T follicular helper cell (primary cell): ENCODE measurements at places on chromosomes 1 and 21.

GRCh38 chr1:20404466-20404865 is 81.5 kb downstream of the CAMK2N1 start:
- DNase-seq: no peak

- no peak for DNase-seq
These were observed 1.2 kb upstream of the C1orf198 start for GRCh38 chr1:230869500-230869899.

- DNase-seq: no peak
These were observed 184.2 kb upstream of the USP24 start for GRCh38 chr1:55399346-55399745.

DNA sequence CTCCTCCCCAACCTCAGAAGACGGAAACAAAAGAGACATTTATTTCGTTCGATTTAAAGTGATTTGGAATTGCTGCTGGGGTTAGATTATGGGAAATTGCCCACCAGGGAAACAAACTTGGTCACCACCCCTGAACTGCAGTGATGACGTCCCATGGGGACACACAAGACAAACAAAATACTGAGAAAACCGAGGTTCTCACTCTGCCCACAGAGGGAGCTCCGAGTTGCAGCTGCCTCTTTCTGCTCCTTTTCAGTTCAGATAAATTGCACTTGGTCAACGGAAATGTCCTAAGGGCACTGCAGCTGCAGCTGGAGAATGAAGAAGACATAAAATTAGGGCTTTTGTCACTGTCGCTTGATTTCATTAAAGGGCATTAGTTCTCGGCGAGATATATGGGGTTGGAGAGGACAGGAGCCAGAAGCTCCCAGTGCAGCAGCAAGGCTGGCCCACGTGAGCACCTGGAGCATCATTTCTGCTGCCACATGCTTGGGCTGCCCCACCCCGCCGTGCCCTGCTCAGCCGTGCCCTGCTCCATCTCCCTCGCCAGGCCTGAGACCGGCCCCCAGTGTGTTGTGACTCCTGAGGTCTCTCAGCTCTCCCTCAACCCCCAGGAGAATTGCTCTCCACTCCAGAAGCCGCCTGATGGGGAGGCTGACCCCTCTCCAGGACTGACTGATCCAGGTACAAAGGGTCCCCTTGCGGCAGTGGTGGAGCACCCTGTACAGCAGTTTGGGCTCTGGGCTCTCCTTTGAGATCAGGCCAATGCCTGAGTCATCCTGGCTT is 231.7 kb upstream of the AJAP1 start:
- no peak for DNase-seq

DNA sequence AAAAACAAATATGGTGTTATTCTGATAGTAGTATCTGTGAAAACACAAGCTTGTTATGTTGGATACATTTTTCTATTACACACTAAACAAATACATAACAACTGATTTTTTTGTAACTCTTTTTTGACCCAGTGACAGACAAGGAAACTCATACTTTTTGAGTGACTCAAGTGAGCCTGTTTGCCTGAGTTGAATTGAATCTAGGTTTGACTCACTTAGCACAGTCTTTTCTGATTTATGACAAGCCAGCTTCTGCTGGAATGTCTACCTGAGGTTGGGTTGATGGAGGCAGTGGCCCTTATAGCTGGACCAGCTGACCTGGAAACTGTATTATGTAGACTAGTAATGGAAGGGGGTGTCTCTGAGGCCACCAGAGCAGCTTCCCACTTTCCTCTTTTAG is 4.2 kb upstream of the CLCA4 start:
- no peak for DNase-seq

- no peak for DNase-seq
These were observed 679 bp downstream of the ABL2 start for GRCh38 chr1:179228783-179229213.

DNA sequence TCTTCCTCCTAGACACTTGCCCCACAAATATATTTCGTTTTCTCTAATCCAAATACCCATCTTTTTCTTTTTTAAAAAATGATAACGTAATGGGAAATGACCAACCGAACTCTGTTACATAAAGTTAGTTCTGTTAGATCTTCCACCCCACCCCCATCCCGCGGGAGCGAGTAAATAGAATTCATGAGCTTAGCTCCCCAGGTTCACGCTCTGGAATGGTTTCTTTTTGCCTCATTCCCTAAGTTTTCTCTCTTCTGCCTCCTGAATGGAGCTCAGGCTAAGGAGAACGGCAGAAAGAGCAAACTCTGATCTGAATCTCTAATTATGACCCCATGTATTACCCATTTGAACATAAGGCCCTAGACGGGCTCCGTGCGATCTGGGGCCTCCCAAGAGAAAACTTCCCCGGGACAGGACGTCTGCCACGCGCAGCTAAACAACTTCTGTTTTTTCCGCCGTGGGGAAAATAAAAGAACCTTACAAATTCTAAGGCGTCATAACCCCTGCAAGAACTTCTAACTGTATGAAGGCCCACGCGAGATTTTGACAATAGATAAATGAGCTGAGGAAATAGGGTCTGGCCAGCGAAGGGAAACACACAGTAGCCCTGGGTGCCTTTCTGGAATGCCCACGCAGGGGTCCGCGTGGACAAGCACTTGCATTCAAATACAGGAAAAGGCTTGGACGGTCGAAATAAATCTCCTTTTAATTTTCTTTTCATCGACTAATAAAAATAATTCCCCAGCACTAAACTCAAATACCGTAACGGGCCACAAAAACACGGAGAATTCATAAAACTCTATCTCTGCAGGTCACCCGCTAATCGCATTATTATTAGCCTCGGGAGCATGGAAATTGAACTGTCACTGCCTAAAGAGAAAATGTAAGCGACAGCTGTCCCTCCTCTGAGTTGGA is 2.2 kb downstream of the TBX15 start:
- DNase-seq: no peak

- DNase-seq: no peak
These were observed 1.3 kb downstream of the ACTRT2 start for GRCh38 chr1:3022511-3022973.

DNA sequence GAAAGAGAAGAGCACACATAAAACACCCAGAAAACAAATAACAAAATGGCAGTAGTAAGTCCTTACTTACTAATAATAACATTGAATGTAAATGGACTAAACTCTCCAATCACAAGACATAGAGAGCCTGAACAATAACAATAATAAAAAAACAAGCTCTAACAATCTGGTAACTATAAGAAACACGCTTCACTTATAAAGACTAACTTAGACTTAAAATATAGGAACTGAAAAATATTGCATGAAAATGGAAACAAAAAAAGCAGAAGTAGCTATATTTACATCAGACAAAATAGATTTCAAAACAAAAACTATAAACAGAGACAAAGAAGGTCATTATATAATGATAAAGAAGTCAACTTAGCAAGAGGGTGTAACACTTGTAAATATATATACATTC is 83.1 kb upstream of the LYPLAL1 start:
- no peak for DNase-seq

- DNase-seq: no peak
These were observed at the start of gene LMX1A for GRCh38 chr1:165355977-165356811. Gene LMX1A, minus strand, starts transcription at chr1:165356715. Its CDS starts 1,156 bp downstream, at chr1:165355559.

DNA sequence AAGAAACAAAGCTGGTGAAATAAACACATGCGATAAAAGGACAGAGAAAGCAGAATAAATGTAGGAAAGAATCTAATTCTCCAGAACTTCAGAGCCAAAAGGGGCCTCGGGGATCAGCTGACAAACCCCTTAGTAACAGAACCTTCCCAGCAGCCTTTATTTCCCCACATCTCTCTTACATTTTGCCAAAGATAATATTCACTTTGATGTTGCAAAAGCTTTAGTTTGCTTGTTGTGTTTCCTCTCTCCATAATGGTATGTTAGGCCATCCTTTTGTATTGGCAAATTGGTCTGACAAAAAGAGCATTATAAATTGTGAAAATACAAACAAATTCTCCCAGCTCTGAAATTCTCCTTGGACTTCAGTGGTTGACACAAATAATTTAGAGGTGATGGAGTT is 54.9 kb downstream of the OPTC start:
- no peak for DNase-seq

GRCh38 chr1:43996733-43997115 is 5.3 kb downstream of the CCDC24 start:
- DNase-seq: no peak

- no peak for DNase-seq
These were observed 91.6 kb downstream of the GALNT2 start for GRCh38 chr1:230158415-230159291.

GRCh38 chr1:46718340-46718726 is 581 bp downstream of the EFCAB14 start:
- no peak for DNase-seq

DNA sequence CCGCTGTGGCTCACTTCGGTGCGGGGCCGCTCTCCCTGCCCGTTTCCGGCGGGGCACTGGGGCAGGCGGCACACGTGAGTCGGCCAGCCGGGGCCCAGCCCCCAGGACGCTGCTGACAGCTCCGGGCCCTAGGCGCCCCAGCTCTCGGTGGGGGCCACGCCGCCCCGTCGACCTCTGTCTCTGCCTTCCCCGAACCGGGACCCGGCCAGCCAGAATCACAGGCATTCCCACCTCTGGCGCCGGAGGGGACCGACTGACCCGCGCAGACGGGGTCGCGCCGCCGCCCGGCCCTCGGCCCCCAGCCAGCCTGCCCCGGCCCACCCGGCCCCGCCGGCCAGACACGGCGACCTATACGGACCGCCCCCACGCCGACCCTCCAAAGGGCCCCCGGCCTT is 755 bp downstream of the SCMH1 start:
- DNase-seq: no peak

GRCh38 chr1:118159569-118159968 is 25.5 kb downstream of the SPAG17 start:
- DNase-seq: no peak

DNA sequence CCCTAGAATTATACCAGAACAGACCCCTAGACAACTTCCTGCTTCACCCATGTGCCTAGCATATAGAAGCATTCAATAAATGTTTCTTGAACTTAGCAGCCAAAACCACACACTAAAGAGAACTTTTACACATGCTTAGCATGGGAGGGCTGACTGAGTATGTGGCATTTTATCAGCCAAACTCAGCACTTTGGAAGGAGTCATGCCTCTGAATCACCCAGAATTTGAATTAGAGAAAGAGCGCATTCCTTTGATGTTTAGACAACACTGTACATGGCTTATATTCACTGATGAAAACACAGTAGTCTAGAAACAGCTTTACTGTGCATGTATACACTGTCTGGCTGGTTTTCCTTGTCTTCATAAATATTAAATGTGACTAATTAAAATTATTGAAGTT is 26.1 kb downstream of the SPAG17 start:
- DNase-seq: no peak

- DNase-seq: no peak
These were observed 81.7 kb upstream of the VANGL1 start for GRCh38 chr1:115560027-115560426.

GRCh38 chr21:45170987-45171386 is 96.6 kb downstream of the ADARB1 start:
- no peak for DNase-seq
